T1000 (cell line): ENCODE measurements at places on chromosomes 3 and 15.

DNA sequence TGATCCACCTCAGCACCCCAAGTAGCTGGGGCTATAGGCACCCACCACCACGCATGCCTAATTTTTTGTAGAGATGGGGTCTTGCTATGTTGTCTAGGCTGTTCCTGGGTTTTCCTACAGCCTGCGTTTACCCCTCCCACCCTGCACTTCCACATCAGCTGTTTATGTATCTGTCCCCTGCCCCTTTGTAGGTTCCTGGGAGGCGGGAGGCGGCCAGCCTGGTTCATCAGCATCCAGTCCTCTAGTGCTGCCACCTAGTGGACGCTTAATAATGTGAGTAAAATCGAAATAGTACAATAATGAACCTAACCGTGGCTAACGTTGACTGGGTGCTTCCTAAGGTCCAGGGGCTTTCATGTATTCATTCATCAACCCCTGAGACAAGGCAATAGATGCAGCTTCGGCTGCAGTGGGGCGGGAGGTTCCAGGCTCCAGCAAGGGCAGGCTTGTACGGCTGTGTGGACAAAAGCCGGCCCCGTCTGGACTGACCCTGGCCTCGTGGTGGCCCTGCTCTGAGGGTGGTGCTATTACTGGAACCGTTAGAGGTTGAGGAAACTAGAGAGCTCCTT lies 1.2 kb upstream of the LCTL start:
- peak; percentile 23 for DNase-seq

DNA sequence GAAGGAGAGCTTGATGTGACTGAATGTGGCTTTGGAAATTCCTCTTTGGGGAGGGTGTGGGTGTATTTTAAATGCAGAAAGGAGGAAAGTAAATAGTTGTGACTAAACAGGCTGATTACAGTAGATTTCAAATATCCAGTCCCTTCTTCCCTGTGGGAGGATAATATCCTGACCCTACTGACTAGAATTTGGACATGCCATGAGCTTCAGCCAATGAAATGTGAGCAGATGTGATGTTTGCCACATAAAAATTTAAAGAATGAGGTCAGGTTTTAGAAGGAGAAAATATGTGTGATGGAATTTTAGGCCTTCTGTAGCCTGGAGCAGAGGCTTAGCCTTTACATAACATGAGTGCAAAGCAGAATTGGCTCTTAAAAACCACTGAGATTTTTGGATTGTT lies 1218.9 kb downstream of the ROBO2 start:
- DNase-seq, result peak; percentile 10

DNA sequence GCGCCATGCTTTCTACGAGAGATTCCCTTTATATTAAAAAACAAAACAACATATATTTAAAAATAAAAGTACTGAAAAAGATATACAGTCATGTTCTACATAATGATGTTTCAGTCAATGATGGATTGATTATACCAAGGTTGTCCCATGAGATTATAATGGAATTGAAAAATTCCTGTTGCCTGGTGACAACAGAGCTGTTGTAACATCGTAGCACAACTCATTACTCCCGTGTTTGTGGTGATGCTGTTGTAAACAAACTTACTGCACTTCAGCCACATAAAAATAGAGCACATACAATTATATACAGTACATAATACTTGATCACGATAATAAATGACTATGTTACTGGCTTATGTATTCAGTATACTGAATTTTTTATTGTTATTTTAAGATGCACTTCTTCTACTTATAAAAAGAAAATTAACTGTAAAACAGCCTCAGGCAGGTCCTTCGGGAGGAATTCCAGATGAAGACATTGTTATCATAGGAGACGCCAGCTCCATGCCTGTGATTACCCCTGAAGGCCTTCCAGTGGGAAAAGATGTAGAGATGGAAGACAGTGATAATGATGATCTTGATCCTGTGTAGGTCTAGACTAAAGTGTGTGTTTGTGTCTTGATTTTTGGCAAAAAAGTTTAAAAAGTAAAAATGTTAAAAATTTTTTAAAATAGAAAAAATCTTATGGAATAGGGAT lies 11.7 kb downstream of the CCR1 start:
- no peak for DNase-seq

GRCh38 chr15:62976301-62976881 lies 66.2 kb upstream of the TPM1 start:
- DNase-seq, result no peak

- DNase-seq, result no peak
Measured at GRCh38 chr3:133014325-133014724, 23.9 kb upstream of the TMEM108 start.

GRCh38 chr3:151135541-151136337 lies 50.3 kb downstream of the MED12L start:
- DNase-seq, result no peak

DNA sequence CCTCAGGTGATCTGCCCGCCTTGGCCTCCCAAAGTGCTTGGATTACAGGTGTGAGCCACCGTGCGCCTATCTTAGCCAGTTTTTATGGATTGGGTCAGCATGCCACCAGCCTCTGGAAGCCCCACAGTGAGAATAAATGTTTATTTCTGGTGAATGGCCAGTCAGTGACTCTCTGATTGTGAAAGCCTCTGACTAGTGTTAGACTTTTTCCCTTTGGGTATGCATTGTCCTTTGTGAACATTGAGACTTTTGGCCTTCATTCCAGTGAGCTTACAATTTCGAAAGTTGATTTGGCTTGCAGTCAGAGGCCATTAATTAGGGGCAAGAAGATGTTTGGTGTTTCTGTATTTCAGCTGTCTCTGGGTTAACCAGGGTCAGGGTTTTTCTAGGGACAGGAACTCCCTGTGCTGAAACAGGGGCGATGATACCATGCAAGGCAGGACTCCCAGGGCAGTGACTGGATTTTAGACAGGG lies 274.5 kb upstream of the C2CD4B start:
- no peak for DNase-seq

DNA sequence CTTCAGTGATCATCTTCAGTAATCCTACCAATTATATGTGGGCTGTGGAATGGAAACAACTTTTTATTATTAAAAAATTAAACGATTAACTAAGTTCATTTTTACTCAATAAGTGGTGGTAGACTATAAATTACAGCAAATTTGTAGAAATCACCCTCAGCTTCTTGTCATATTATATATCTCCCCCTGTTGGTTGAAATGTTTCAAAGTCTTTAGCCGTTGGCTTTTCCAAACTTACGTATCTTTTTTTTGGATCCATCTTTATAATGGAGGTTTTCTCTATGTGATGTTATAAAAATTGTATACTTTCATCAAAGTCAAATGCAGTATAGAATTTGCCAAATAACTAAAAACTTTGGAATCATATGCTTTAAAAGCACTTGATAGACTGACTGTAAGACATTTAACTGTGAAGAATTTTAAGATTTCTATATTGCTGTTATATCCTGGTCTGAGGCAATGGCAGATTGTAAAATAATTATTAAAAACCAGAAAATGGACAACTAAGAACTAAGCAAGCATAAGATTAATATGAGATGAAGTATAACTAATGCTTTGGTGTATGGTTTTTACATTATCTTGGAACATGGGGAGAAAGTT lies 44.7 kb downstream of the ATP11B start:
- DNase-seq, result no peak

DNA sequence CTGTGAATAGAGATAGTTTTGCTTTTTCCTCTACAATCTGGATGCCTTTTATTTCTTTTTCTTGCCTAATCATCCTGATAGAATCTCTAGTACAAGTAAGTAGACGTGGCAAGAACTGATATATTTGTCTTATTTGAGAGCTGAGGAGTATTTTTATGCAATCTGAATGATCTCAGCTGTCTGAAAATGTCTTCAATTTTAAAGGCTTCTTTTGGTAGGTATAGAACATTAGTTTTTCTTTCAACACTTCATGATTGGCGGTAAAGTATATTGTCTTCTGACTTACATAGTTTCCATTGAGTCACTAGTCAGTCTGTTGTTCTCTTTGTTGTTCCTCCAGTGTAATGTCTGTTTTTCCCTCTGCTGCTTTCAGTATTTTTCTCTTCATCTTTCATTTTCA lies 31.3 kb downstream of the MGA start:
- no peak for DNase-seq

DNA sequence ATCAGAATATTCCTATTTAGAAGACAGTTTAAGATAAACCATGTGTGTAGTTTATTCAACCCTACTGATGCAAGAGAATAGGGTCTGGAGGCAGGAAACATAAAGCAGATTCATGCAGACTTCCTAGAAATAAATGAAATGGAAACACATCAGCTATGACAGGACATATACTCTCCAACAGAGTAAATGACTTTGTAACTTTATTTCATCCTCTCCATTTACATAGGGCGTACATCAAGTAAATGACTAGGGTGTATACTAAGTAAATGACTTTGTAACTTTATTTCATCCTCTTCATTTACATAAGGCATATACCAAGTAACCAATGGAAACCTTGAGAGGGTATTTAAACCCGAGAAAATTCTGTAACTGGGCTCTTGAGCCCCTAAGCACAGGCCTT lies 17.6 kb upstream of the SRPRB start:
- no peak for DNase-seq

- no peak for DNase-seq
Measured at GRCh38 chr3:124303305-124303910, 311.5 kb upstream of the ROPN1 start.

DNA sequence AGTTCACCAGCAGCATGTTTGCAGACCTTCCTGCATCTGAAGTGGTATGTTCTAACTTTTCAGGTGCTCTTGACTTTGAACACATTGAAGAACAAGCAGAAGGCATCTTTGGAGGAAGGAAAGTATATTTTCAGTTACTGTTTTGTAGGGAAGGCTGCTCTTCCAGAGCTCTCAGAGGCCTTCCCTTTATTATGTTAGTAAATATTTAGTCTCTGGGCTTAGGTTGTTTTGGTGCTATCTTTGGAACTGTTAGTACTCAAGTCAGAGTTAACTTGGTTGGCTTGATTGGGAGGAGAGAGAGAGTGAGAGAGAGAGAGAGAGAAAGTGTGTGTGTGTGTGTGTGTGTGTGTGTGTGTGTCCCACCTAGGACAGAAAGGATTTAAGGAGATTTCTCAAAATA lies 188.2 kb downstream of the ITPR1 start:
- no peak for DNase-seq

- no peak for DNase-seq
Measured at GRCh38 chr15:50024281-50024680, 94.8 kb downstream of the ATP8B4 start.

DNA sequence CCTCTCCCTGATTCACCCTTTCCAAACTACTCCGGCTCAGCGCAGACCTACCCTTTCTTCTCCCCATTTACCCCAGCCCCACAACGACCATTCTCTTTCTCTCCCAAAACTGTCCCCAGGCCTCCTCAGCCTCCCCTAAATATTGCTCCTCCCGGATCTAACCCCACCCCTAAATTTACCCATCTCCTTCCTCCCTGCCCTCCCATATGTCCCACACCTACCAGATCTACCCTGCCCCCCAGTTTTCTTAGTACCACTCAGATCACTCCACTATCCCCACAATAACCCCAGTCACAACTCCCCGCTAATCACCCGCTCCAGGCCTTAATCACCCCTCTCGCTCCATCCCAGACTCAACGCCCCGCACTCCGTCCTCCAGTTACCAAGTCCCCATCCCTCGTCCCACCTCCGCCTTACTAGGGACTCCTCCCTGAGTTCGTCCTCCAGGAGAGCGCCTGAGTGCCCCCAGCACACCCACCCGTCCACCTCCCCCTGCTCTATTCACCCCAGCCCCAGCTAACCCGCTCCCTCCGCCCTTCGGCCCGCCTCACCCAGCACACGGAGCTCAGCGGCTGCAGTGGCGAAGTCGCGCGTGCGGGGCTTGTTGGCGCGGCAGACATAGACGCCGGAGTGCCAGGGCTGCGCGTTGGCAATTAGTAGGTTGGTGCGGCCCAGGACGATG lies 18.6 kb upstream of the IGDCC3 start:
- DNase-seq, result no peak

DNA sequence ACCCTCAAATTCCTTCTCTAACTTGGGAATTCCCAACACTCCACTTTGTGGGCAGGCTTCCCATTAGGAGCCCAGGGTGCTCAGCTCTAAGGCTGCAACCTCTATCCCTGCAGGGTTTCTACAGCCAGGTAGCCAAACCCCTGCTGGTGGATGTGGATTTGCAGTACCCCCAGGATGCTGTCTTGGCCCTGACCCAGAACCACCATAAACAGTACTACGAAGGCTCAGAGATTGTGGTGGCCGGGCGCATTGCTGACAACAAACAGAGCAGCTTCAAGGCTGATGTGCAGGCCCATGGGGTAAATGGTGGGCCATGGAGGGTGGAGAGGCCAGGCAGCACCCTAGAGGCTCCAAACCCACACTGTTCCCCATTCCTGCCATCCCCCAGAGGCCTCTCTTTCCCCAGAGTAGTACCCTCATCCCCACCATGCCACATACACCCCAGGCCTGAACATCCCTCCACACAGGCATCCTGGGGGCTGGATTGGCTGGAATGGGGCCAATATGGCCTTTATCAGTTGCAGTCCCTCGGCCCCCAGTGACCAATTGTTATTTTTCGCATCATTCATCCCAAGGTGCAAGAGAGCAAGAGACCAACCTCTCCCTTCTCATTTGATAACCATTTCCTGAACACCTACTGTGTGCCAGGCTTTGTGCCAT lies 7.7 kb downstream of the ITIH1 start:
- no peak for DNase-seq

- no peak for DNase-seq
Measured at GRCh38 chr3:80550174-80550573, 782.4 kb upstream of the ROBO1 start.

DNA sequence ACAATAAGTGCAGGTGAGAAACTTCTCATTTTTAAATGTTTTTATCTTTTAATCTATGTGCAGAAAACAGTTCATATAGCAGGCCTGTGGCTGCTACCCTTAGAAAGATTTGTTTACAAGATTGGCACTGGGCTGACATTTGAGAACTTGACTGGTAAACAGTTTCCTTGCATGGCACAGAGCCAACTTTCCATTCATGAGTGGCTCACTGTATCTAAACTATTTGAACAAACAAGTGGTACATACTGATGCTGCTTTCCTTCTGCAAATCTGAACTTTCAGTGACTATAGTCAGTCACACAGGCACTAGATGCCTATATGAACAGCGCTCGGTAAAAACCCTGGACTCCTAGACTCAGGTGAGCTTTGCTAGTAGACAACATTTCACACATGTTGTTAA lies 6.3 kb upstream of the GTPBP8 start:
- no peak for DNase-seq

DNA sequence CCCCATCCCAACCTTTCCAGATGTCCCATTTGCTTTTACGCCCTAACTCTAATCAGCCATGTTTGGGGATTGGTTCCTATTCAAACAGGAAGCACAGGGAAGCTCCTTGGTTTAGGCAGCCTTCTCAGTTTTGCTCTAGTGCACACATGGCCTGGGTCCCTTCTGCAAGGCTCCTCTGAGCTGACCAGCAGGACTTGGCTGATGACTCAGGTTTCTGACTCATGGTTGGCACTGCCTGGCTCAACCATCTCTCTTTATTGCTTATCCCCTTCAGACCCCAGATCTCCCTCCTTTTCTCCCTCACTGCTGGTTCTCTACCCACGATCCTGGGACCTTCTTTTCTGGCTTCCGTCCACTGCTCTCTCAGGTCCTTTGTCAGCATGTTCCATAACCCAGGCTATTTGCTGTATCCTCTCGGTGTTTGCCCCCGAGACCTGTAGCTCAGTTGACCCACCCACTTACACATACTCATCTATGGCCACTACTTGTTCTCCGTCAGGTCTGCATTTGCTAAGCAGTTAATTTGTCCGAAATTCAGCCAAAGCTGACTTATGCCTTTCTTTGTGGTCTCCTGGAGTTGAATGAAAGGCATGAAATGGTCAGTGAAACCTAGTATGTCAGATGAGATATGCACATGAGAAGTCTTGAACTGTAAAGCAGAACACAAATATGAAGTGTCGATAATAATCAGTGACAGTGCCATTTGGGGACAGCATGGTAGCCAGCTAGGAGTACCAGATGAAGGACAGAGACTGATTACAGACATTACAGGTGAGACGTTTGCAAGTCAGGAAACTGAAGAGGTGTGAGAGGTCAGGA lies 323.5 kb upstream of the ROPN1 start:
- peak; percentile 61 for DNase-seq
